ENCODE measurements at places on chromosomes 2 and 18. TPM values are rescaled to one million over a fixed set of nuclear protein-coding genes. Genes with fewer than 3 reads are reported as not detected.

GRCh38 chr2:239990966-239991365, 34.2 kb downstream of the NDUFA10 start:
- no peak for DNase-seq

CYB5A gene
- 22.8 TPM for polyA plus RNA-seq

GRCh38 chr2:120539424-120539936, 193.5 kb downstream of the INHBB start:
- DNase-seq: no peak

DNA sequence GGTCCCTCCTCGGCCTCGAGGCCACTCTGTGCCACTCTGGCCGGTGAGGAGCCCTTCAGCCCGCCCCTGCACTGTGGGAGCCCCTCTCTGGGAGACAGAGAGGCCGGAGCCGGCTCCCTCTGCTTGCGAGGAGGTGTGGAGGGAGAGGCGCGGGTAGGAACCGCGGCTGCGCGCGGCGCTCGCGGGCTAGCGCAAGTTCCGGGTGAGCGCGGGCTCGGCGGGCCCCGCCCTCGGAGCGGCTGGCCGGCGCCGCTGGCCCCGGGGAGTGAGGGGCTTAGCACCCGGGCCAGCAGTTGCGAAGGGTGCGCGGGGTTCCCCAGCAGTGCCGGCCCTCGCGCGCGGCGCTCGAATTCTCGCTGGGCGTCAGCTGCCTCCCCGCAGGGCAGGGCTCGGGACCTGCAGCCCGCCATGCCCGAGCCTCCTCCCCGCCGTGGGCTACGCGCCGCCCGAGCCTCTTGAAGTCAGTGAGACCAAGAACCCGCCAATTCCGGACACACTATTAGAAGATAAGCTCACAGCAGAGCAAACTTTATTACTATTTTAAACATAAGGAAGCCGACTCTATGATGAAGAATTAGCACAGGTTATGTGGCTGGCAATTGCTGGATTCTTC, 825.8 kb upstream of the FANCL start:
- DNase-seq: no peak

GRCh38 chr2:118535171-118535817, 312.2 kb downstream of the EN1 start:
- no peak for DNase-seq

SRD5A2 gene
- polyA plus RNA-seq: 0.04 TPM

DNA sequence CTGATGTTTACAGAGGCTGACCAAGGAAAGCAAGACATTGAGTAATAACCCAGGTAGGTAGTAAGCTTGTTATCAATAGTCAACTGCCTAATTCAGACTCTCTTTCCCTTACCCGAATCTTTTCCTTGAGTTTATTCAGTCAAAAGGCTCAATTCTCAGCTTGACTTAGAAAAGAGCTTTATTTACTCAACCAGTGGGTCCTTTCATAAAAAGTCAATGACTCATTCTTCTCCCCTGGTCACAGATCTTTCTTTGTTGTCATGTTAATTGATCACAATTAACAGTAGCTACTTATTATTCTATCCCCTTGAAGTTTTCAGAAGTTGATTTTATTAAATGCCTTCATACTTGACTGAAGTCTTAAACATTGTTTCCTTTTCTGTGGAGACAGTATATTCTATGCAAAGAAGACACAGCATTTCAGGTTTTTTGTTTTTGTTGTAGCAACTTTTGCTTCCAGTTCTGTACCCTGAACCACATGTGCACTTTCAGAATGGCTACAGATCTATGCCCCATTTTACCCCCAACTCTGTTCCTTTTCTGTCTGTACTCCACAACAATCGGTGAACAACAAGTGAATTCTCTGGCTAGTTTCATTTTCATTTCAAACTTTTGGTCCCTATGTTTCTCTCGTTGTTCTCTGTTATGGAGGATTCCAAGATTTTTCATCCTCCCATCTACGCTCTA, 428.3 kb downstream of the NCKAP5 start:
- DNase-seq: no peak

DNA sequence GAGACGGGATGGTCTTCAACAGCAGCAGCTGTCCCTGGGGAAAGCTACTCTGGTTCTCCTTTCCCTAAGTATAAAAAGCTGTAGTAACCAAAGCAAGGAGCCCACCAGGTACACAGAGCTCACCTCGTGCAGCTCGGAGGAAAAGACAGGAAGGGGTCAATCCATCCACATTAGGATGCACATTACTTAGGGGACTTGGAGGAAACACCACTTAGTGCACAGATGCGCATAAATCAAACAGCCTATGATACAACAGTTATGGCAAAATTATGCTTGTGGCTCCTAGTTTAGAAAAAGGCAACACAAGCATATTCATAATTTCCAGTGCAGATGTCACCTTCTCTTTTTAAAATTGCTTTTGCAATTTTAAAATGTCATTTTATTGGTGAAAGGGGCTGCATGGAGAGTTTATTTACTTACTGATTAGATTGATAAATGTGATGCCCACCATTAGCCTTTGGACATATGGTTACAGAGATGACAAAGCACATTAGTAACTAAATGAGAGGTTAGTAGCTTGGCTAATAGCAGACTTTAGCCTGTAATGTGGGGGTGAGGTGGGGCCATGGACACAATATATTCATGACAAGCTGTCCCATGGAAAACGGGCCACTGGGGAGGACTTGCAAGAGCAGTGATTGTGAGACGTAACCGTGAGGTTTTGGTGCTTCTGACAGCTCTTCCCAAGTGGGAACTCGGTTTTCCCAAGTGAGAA, 199.8 kb downstream of the MYT1L start:
- DNase-seq: no peak

AQP12B gene
- 1.1 TPM for polyA plus RNA-seq

GRCh38 chr2:133591164-133591563, 22.9 kb upstream of the NCKAP5 start:
- peak; percentile 64 for DNase-seq

GALNT5 gene
- 1.9 TPM for polyA plus RNA-seq

MIB1 gene
- 36.7 TPM for polyA plus RNA-seq

DNA sequence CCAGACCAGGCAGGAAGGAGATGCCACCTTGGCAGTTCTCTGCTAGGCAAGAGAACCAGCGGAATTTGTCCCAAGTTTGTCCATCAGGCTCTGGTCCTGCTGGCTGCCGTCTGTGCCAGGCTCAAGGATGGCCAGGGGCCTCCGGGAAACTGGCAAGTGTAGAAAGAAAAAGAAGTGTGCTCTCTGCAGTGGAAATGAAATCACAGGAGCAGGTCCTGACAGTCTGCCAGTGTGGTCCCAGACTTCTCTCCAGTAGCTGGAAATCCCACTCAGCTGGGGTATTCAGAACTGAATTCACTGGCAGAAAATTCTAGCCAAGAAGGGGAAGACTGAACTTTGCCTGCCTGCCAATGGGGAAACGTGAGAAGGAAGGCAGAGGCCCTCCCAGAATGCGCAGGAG, 91.0 kb downstream of the STPG4 start:
- no peak for DNase-seq

GRCh38 chr18:76948345-76948744, 126.0 kb downstream of the ZNF236 start:
- DNase-seq: no peak

DNA sequence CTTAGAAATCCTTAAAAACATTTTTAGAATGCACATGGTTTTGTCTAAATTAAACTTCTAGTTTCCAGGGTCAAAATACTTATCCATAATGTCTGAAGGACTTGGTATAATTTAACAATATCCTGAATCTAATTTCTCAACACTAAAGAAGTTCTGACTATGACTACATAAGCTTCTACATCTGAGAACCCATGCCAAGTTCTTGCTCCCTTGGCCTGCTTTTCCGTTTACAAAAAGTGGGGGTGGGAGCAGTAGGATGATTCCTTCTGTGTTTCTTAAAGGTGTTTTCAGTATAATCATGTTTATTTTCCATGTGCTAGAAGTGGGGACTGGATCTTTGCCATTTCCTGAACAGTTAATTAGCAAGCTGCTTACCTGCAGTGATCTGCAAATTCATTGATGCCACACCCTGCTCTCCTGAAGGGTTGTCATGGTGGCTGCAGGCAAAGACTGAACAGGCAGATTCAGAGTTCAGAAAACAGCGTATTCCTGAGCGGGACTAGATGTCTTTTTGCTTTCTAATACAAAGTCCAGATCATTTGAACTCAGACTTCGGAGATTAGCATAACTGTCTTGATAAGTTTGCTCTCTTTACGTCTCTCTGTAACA, 36.2 kb downstream of the ADNP2 start:
- DNase-seq: no peak

ANKRD30BL gene
- polyA plus RNA-seq: not detected

- no peak for DNase-seq
These were observed 69.3 kb downstream of the GATA6 start for GRCh38 chr18:22238681-22239080.

GRCh38 chr18:58492891-58493469, 135.9 kb downstream of the ALPK2 start:
- DNase-seq: no peak

CAPN13 gene
- 0.13 TPM for polyA plus RNA-seq

HOXD8 gene
- polyA plus RNA-seq: 40.0 TPM

- DNase-seq: no peak
These were observed 168.7 kb upstream of the RASGRP3 start for GRCh38 chr2:33307659-33308270.

GRCh38 chr2:203918839-203919238, 17.7 kb upstream of the ICOS start:
- DNase-seq: no peak

MATN3 gene
- polyA plus RNA-seq: 1.6 TPM

- DNase-seq: peak; percentile 22
These were observed 529.8 kb upstream of the VRK2 start for GRCh38 chr2:57516698-57517340.
